ENCODE measurements at places on chromosomes 12 and 14. TPM values are rescaled to one million over a fixed set of nuclear protein-coding genes. Genes with fewer than 3 reads are reported as not detected.

SLC25A47 gene
- total RNA-seq, result not detected

KRT6C gene
- total RNA-seq, result not detected

HNF1A gene
- total RNA-seq, result not detected

ADAM21 gene
- 0.15 TPM for total RNA-seq

NUBPL gene
- total RNA-seq, result 9.8 TPM

ZBTB42 gene
- 2.8 TPM for total RNA-seq

B3GNT4 gene
- 1.0 TPM for total RNA-seq

FAM181A gene
- not detected for total RNA-seq

SLC11A2 gene
- total RNA-seq, result 26.8 TPM

ADAMTS20 gene
- total RNA-seq, result not detected

PZP gene
- total RNA-seq, result not detected

DNA sequence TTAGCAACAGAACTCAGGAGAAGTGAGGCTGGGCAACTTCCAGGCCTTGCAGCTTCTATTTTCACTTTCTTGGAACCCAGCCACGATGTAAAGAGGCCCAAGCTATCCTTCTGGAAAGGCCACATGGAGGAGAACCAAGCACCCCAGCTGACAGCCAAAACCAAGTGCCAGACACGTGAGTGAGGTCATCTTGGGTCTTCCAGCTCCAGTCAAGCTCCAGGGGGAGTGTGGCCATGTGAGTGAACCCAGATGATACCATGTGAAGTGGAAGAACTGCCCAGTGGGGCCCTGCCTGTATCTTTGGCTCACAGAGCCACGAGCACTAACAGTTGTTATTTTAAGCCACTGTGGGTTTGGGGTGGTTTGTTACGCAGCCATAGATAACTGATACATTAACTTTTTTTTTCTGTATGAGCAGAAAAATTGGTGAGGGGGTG is 126.8 kb upstream of the MAP1LC3B2 start:
- no peak for DNase-seq
- H3K36me3 ChIP-seq, result peaks cover 2% of the 10 kb centered on the region
- no peak overlapping the region for H3K4me3 ChIP-seq
- peak overlapping the region; percentile 49 for H3K27ac ChIP-seq

DNA sequence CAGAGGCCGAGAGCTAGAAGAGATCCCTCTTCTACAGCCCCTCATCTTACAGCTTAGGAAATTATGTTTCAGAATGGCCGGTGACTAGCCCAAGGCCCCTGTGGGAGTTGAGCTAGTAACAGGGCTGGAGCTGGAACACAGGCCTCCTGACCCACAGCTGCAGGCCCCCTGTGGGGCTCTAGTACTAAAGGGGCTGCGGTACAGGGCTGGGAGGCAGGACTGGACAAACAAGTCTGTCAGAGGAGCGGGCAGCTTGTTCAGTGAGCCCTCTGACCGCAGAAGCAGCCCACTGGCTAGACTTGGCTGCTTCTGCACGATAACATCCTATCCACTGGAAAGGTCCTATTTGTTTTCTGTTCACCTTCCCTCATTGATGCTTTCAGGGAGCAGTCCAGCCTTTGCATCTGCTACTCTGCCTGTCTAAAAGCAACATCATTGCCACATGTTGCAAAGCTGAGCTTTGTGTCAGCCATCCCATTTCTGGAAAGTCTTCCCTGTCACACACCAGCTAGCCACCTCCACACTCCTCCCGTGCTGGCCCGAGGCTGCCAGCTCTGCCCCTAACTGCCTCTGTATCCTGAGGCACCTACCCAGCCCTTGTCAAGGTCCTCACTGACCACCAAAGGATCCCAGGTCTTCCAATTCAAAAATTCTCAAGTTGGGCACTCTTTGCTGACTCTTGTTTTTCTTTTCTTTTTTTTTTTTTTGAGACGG is 10.2 kb downstream of the PSMC1 start:
- no peak overlapping the region for H3K27ac ChIP-seq
- peaks cover 31% of the 10 kb centered on the region for H3K36me3 ChIP-seq
- DNase-seq, result peak; percentile 59
- no peaks in the 10 kb centered on the region for H3K4me1 ChIP-seq
- no peaks in the 10 kb centered on the region for H3K27me3 ChIP-seq

DNA sequence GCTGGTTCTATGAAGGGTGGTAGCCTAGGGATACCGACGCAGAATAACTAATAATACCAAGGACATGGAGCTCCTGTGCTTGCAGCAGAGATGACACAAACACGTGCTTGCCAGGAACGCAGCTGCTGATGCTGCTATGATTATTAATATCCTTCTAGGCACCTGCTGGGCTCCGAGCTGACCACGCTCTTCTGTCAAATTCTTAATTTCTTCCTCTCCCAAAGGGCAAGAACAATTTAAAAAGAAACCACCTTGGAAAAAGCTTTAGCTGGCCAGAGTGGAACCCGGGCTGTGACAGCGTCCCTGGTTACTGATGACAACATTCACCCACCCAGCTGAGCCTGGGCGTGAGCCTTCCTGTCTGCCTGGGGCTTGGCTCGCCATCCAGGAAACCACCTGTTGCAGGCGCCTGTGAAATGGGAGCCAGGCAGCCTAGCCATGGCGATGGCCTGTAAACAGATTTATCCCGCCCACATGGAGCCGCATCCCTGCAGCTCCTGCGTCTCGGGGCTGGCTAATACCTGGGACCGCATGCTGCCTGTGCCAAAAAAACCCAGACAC is 28.8 kb downstream of the CLMN start:
- no peak overlapping the region for H3K4me3 ChIP-seq
- H3K36me3 ChIP-seq, result no peaks in the 10 kb centered on the region
- H3K27me3 ChIP-seq, result no peaks in the 10 kb centered on the region

GRCh38 chr14:103994535-103995184 is 52.3 kb upstream of the RD3L start:
- peaks cover 27% of the 10 kb centered on the region for H3K27me3 ChIP-seq
- no peak overlapping the region for H3K27ac ChIP-seq
- H3K36me3 ChIP-seq, result peaks cover 1% of the 10 kb centered on the region
- H3K4me1 ChIP-seq, result no peaks in the 10 kb centered on the region

- DNase-seq, result no peak
- H3K27me3 ChIP-seq, result no peaks in the 10 kb centered on the region
- H3K4me1 ChIP-seq, result peaks cover 34% of the 10 kb centered on the region
- H3K36me3 ChIP-seq, result peaks cover 4% of the 10 kb centered on the region
- H3K4me3 ChIP-seq, result no peak overlapping the region
These were observed 104.5 kb downstream of the PRICKLE1 start for GRCh38 chr12:42484996-42485395.

GRCh38 chr12:114420944-114421335 is 15.0 kb upstream of the TBX5 start:
- H3K27me3 ChIP-seq, result peaks cover 20% of the 10 kb centered on the region
- no peak overlapping the region for H3K4me3 ChIP-seq

GRCh38 chr14:101475456-101476257 is 85.6 kb upstream of the DIO3 start:
- H3K4me3 ChIP-seq, result no peak overlapping the region
- H3K36me3 ChIP-seq, result no peaks in the 10 kb centered on the region
- H3K27me3 ChIP-seq, result peaks cover 17% of the 10 kb centered on the region
- H3K27ac ChIP-seq, result no peak overlapping the region

DNA sequence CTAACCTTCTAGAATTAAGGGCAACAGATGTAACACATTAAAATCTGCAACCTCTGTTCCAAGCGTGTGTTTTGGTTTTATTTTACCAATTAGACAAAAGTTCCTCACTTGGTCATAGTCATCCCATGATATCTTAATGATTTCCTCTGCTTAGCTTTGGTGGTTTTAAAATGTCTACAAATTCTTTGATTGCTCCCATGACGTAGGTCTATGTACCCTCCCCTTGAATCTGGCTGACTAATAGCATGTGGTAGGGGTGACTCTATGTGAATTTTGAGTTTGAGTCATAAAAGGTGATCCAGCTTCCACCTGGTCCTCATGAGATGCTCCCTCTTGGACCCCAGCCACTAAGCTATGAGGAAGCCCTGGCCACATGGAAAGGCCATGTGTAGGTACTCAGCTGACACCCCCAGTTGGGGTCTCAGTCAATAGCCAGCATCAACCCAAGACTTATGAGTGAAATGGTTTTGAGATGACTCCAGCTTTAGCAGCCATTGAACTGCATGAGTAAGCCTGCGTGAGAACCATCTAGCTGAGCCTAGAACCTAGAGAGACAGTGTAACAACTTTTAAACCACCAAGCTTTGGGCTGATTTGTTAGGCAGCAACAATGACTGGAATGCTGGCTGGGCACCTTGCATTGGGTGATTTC is 247.1 kb downstream of the MSRB3 start:
- no peak overlapping the region for H3K27ac ChIP-seq
- peaks cover 21% of the 10 kb centered on the region for H3K4me1 ChIP-seq
- no peaks in the 10 kb centered on the region for H3K27me3 ChIP-seq
- no peak for DNase-seq
- H3K4me3 ChIP-seq, result no peak overlapping the region

GRCh38 chr12:157644-158043 is 56.3 kb downstream of the SLC6A12 start:
- H3K36me3 ChIP-seq, result no peaks in the 10 kb centered on the region
- no peaks in the 10 kb centered on the region for H3K4me1 ChIP-seq
- H3K27ac ChIP-seq, result no peak overlapping the region
- DNase-seq, result no peak
- peaks cover 41% of the 10 kb centered on the region for H3K27me3 ChIP-seq

DNA sequence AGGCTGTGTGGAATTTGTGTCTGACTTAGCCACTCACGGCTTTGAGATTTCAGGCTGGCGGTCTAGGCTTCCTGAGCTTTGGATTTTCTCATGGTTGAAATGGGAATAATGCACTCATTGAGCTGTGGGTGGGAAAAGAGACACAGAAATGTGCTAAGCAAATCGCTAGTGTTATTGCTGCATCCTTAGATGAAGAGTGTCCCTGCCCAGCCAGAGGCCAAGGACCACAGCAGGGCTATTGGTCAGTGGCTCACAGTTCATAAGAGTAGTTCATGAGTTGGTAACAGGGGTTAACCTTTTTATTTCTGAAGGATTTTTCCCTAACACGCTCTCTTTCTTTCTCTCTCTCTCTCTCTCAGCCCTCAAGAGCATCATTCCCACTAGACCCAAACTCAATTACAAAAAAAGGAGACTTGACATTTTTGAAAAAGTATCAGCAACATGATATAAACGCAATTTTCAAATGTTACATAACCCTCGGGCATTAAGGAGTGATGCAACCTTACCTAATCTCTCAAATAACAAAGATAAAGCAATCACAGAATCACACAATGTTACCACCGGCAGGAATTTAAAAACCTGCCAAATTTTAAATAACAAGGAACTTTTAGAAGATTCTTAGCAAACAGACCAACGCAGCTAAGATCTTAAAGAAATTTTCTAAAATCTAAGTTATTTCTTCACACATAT is 36.7 kb upstream of the RMST start:
- peaks cover 4% of the 10 kb centered on the region for H3K27me3 ChIP-seq
- no peak overlapping the region for H3K4me3 ChIP-seq
- no peak overlapping the region for H3K27ac ChIP-seq
- no peaks in the 10 kb centered on the region for H3K4me1 ChIP-seq

- no peak for DNase-seq
- H3K4me3 ChIP-seq, result no peak overlapping the region
- H3K36me3 ChIP-seq, result no peaks in the 10 kb centered on the region
- peaks cover 38% of the 10 kb centered on the region for H3K4me1 ChIP-seq
- no peak overlapping the region for H3K27ac ChIP-seq
These were observed 47.9 kb downstream of the CDK17 start for GRCh38 chr12:96352161-96352835.

DNA sequence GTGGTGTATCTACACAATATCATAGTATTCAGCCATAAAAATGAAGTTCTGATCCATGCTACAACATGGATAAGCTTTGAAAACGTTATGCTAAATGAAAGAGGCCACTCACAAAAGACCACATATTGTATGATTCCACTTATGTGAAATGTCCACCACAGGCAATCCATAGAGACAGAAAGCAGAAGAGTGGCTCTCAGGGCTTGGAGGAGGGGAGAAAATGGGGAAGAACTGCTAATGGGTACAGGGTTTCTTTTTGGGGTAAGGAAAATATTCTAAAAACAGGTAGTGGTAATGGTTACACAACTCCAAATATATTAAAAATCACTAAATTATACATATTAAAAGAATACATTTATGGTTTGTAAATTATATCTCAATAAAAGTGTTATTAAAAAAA is 16.5 kb downstream of the SCNN1A start:
- no peak for DNase-seq
- H3K27me3 ChIP-seq, result no peaks in the 10 kb centered on the region
- peaks cover 35% of the 10 kb centered on the region for H3K4me1 ChIP-seq
- H3K36me3 ChIP-seq, result peaks cover 2% of the 10 kb centered on the region

DNA sequence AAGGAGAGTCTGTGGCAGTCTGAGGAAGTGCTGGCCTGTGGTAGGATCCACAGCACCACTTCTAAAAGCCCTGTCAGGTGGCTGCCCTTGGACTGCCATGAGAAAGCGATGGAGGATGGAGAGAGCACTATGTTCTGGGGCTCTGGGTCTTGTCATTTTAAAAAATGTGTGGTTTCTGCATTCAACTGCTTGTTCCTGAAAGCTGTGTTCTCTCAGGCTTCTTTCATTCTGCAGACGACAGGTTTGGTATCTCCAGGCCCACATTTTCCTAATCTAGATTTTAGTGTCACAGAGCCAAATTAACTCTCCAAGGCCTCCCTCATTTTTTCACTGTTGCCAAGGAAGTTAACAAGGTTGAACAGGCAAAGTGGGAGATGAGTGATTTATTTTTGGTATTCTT is 10.5 kb downstream of the OVCH1 start:
- DNase-seq, result no peak
- H3K4me1 ChIP-seq, result no peaks in the 10 kb centered on the region
- H3K4me3 ChIP-seq, result no peak overlapping the region
- H3K27ac ChIP-seq, result no peak overlapping the region
- peaks cover 23% of the 10 kb centered on the region for H3K36me3 ChIP-seq

GRCh38 chr12:75978677-75979076 is 52.9 kb downstream of the PHLDA1 start:
- peak overlapping the region; percentile 40 for H3K4me3 ChIP-seq
- DNase-seq, result no peak
- H3K4me1 ChIP-seq, result peaks cover 47% of the 10 kb centered on the region
- peak overlapping the region; percentile 99 for H3K27ac ChIP-seq

GRCh38 chr12:14994610-14995009 is 21.8 kb downstream of the PDE6H start:
- no peak for DNase-seq
- H3K27ac ChIP-seq, result no peak overlapping the region
- no peaks in the 10 kb centered on the region for H3K36me3 ChIP-seq
- H3K4me1 ChIP-seq, result peaks cover 41% of the 10 kb centered on the region
- H3K27me3 ChIP-seq, result no peaks in the 10 kb centered on the region

DNA sequence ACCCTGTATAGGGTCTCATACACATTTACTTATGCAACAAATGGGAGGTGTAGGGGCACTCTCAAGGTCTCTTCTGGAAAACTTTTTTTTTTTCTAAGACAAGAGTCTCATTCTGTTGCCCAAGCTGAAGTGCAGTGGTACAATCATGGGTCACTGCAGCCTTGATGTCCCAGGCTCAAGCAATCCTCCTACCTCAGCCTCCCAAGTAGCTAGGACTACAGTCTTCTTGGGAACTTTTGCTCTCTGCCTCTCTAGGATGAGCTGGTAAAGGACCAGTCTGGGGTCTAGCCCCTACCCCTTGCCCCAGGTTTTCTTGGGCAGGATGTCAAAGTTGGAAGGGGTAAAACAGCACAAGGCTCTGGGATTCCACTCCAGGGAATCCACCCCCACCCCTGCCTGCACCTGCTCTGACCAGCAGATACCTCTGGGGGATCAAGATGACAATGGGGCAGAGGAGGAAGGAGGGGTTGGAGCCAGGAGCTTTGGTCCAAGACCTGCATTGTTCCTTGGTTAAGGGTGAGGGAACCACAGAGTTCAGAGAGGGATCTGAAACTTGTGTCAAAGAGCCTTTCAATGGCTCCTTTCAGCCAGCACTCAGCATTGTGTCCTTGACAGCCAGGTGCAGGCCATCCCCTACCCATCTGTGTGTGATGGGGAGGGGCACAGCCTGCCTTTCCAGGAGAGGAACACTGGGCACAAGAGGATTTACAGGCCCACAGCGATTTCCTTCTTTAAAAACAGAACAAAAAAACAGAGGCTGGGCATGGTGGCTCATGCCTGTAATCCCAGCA is 12.2 kb downstream of the CTDSP2 start:
- H3K27ac ChIP-seq, result peak overlapping the region; percentile 63
- H3K4me3 ChIP-seq, result no peak overlapping the region
- peaks cover 90% of the 10 kb centered on the region for H3K4me1 ChIP-seq
- no peak for DNase-seq
- H3K36me3 ChIP-seq, result no peaks in the 10 kb centered on the region
